ENCODE measurements at places on chromosomes 5 and 9.

- DNase-seq = peak; percentile 98
These were observed 21.2 kb downstream of the DYNC2I2 start for GRCh38 chr9:128635266-128636023.

DNA sequence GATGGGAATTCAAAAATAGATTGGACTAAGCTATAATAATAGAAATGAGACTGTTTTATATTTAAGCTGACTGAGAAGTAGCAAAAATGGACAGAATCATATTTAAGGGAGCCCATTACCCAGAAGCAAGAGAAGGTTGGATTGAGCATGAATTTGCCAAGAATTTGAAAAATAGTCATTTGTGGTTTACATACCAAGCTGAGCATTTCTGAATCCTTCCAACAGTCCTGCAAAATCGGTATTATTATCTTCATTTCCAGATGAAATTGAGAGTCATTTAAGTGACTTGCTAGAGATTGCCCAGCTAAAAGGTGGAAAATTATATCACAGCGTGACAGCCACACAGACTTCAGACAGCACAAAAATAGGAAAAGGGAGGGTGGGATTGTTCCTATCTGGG, 48.4 kb downstream of the TNFSF15 start:
- no peak for DNase-seq

- DNase-seq = no peak
These were observed 2.6 kb downstream of the NKD2 start for GRCh38 chr5:1011226-1011631.

DNA sequence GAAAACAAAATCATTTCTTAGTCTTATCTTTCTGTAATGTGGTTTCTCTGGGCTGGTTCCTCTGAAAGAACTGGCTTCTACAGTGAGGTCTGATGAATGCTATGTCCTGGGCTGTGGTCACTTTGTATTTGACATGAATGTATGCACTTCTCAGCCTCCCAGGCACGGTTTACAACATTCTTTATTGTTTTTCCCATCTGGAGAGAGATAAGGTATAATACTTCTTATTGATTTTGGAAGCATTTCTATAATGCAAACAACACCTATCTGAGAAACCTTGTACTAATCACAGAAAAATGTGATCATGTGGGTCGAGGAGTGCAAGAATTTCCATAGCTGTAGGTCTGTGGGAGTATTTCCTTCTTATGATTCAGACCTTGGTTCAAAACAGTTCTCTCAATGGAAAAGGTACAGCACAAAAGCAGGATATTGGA, 46.9 kb downstream of the ACTBL2 start:
- DNase-seq = peak; percentile 34

DNA sequence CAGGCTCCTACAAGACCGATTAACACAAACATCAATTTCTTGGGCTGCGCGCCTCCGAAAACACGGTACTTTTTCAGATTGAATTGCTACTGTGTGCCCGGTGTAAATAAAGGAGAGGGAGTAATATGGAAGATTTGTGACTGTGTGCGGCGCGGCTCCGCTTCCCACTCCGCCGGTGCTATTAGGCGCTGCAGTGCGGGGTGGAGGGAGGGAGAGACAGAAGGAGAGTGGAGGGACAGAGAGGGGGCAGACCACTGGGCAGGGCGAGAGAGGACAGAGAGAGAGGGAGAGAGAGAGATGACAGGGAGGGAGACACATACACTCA, 24.7 kb upstream of the RNU6ATAC start:
- DNase-seq = no peak

GRCh38 chr5:38985909-38986452, 88.2 kb downstream of the RICTOR start:
- DNase-seq = no peak

GRCh38 chr5:15105799-15106393, 234.3 kb upstream of the ANKH start:
- DNase-seq = peak; percentile 49

DNA sequence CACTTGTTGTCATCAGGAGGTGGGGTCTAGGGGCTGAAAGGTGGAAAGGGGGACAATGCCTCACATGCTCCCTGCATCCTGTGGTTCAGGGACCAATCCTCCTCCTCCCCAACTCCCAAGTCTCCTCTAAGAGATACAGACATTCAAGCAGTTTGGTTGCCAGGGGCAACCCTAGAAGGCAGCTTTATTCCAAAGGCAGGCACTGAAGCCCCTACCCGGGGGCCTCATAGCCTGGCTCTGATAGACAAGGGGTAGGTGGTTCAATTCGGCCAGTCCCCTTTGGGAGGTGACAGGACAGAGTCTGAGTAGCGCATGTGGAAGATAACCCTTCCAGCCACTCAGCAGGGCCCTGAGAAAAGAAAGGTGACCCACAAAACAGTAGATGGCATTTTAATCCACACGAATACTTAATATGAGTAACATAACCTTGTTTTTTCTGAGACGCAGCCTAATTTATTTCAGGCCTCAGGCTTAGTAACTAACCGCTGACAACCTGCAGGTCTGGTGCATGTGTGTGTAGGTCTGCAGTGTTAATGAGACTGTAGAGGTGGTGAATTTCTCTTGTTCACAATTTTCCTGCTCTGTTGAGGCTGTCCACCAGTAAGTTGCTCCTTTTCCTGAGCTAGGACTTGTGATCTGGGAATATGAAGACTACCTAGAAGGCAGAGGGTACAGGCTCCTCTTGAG, 31.3 kb upstream of the HSPA9 start:
- no peak for DNase-seq

GRCh38 chr9:130630506-130631330, 33.7 kb upstream of the PRDM12 start:
- no peak for DNase-seq

GRCh38 chr9:87800456-87800855, 74.5 kb downstream of the CTSL start:
- DNase-seq = no peak

DNA sequence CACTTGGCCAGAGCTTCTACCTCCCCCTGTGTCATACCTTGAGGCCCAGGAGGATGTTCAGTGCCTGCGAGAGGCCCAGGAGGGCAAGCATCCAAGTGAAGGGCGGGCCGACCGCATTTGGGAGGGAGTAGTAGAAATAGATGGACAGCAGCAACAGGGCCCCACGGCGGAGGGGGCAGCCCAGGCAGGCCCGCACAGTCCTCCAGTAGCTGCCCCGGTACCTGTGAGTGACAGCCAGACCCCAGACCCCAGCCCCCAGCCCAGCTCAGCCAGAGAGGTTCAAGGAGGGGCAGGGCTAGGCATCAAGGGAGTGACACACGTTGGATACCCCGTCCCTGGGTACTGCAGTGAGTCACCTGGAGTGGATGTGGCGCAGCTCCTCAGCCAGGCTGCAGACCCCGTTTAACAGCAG, 1.4 kb downstream of the STING1 start:
- no peak for DNase-seq

DNA sequence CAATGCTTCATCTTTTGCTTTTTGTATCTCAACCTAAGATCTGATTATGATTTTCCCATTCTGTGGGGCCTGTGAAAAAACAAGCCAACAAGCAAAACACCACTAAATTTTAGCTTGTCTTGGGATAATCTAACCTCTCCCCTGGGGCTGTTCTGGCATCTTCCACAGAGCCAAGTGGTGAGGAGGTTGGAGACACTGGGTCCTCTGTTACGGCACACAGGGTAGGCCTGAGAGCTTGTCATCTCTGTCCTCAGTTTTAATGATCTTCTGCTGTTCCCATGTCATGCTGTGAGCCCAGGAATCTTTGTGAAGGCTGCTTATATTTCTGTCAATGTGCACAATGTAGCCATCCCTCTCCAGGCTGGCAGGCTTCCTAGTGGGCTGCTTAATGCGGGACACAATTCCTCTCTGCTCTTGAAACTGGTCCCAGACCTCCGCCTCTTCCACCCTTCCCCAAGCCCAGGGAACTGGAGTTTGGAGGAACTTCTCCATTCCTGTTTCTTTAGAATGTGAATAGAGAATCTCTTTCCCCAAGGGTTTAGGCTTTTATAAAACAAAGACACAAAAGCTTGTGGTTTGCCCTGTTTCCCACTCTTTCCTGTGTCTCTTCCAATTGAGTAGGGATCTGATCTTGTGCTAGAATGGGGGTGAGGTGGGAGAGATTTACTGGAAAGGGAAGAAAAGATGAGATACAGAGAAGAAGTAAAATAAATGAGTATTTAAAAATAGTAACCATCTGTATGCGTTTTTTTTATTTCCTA, 30.9 kb upstream of the SEMA6A start:
- DNase-seq = no peak
